ENCODE measurements at places on chromosomes 2 and 18.

DNA sequence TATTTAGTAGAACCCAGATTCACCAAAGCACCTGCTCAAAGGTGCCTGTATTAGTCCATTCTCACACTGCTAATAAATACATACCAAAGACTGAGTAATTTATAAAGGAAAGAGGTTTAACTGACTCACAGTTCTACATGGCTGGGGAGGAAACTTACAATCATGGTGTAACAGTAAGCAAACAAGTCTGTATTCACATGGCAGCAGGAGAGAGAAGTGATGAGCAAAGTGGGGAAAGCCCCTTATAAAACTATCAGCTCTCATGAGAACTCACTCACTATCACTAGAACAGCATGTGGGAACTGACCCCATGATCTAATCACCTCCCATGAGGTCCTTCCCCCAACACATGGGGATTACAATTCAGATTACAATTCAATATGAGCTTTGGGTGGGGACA is 28.0 kb upstream of the DDX18 start:
- DNase-seq, result no peak

DNA sequence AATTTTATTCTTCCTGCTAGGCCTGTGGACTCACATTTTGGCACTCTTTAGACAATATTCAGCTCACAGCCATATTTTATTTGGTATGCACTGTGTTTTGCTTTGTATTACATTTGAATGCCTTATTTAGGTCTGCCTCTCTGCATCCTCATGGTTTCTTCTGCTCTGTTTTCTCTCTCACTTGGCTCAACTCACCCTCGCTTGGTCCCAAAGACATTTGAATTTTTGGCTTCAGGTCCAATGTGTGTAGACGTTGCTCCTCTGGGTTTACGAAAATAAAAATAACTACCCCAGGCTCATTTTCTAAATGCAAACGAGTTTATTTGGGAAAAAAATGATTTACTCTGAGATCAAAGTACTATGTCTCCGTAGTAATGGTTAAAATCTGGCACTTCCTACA is 91.1 kb upstream of the REG3A start:
- no peak for DNase-seq

DNA sequence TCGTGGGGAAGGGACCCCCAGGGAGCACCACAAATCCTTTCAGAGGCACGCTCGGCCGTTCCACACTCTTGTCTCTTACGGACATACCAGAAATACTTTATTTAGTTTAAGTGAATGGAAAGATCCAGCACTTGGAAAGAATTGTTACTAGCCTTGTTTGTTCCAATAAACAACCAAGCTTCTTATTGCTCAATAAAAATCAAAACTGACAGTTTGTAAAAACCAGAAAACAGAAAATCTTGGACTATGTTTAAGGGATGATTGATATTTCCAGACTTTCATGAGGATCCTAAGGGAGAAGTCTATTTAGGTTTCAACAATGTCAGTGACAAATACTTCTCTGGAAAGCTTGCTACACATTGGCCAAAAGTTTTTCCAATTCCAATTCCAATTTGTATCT is 31.6 kb upstream of the CCBE1 start:
- DNase-seq, result no peak

DNA sequence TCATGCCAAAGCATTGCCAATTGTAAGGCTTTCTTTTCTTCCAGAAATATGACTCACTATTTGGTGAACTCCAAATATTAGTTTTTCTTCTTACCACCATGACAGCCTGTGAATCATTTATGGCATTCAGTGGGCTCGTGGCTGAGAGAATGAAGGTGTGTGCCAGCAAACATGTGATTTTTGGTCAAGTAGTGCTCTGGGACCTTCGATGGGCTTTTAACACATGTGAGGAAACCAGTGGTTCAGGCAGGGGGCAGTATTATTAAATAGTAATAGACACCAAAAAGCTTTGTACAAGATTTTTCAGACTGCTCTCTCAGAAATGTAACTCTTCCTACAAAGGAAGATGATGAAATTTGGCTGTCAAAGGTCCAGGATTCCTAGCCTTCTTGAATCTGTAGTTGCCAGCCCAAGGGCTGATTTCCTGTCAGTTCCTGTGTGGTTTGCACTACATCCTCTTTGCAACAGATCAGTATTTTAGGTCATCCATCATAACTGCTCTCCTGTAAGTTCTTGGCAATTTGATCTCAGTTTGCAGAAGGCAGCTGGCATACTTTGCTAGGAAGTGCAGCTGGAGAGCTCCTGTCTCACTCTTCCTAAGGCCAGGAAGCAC is 64.3 kb downstream of the BABAM2 start:
- no peak for DNase-seq

DNA sequence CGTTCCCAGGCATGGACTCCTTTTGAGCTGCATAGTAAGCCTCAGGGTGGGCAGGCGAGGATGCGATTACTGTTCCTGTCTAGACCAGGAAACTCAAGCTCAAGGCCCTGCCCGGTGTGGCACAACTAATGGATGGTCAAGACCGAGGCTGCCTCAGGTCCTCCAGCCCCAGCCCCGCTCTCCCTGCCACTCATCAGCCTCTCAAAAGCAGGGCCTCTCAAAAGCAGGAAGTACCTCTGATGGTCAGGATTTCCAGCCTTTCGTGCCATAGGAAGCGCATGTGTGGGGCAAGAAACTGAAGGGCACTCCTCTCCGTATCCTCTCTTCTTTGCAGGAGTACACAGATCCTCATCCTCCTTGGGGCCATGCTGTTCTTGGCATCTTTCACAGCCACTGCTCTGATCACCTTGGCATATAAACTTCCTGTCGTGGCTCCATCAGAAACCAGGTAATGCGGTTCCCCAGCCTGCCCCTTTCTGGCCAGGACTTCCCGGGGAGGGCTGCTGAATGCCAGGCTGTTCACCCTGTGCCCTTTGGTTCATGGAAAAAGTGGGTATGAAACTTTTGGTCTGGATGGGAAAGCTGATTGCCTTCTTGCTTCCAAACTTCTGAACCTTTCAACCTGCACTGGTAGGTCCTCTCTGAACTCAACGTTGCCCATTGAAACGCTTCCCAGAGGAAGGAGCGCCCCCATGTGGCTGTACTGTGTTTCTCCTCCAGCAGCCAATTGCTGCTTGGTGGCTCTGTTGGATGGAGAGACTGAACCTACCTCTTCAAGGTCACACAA is 82.8 kb upstream of the SEC11C start:
- DNase-seq, result peak; percentile 77

GRCh38 chr2:213066443-213066743 is 85.0 kb downstream of the IKZF2 start:
- no peak for DNase-seq

GRCh38 chr18:24015639-24016631 is 1.4 kb downstream of the TTC39C start:
- no peak for DNase-seq

DNA sequence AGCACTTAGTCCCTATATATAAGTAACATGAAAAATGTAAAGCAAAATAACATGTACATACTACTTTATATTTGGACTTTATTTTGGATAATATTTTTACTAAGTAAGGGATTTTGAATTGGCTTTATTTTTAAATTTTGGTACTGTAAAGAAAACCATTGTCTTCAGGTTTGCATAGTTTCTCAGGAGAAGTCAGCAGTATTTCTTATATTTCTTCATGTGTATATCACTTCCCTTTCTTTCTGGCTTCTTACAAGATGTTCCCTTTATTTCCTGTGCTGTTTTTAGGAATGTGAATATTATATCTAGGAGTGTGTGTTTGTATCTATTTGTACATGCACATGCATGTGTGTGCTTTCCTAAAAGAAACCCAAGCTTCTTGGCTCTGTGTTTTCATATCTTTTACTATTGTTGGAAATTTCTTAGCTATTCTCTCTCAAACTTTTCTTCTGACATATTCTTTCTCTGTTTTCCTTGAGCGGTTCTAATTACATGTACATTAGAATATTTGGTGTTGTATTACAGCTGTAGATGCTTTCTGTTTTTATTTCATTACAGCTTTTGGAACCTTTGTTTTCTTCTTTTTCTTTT is 1549.7 kb upstream of the ACVR2A start:
- no peak for DNase-seq

DNA sequence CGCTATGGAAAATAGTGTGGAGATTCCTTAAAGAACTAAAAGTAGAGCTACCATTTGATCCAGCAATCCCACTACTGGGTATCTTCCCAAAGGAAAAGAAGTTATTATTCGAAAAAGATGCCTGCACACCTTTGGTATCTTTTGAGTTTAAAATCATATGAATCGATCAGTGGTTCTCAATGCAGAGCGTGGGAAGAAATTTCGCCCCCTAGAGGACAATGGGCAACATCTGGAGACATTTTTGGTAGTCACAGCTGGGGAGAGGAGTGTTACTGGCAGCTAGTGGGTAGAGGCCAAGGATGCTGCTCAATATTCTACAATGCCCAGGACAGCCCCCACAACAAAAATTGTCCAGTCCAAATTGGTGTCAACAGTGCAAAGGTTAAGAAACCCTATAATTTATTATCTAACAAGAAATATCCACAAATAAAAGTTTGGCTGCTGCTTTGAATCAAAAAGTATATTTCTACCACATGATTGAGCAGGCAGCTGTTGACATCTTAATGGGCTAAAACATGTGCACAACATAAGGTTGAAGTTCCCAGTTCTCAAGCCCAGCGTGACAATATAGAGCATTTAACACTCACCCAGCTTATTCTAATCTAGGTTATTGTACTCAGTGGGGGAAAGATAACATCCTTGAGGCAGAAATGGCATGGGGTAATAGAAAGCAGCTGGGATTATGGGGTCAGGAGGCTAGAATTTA is 425.7 kb downstream of the LRATD1 start:
- DNase-seq, result no peak

GRCh38 chr2:239678186-239678490 is 277.3 kb upstream of the HDAC4 start:
- DNase-seq, result peak; percentile 21

- no peak for DNase-seq
These were observed 83.7 kb upstream of the GALNT5 start for GRCh38 chr2:157173740-157174184.

DNA sequence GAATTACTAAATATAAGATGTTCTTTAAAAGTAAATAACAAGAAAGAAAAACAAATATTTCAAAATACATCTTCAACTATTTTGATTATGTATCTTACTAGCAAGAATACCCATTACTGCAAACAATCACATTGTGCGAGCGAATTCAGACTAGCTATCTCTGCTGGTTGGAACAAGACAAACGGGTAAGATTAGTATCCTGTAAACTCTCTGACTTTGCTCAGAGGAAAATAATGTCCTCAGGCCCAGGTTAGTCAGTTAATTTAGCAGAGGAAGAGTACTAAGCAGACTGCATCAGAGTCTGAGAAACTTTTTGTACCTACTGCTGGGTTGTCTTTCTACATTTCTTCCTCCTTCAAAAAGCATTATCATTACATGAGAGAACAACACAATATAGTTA is 50.4 kb upstream of the MCM6 start:
- no peak for DNase-seq

- DNase-seq, result no peak
These were observed 158.8 kb upstream of the HDAC4 start for GRCh38 chr2:239559417-239560261.

- no peak for DNase-seq
These were observed 2.4 kb upstream of the EVX2 start for GRCh38 chr2:176085861-176086771.

- no peak for DNase-seq
These were observed 13.3 kb upstream of the CYP20A1 start for GRCh38 chr2:203225423-203226039.

- peak; percentile 28 for DNase-seq
These were observed 30.6 kb downstream of the ADRA2B start for GRCh38 chr2:96085541-96086355.

GRCh38 chr2:86225581-86225980 is 26.3 kb downstream of the MRPL35 start:
- DNase-seq, result peak; percentile 43

DNA sequence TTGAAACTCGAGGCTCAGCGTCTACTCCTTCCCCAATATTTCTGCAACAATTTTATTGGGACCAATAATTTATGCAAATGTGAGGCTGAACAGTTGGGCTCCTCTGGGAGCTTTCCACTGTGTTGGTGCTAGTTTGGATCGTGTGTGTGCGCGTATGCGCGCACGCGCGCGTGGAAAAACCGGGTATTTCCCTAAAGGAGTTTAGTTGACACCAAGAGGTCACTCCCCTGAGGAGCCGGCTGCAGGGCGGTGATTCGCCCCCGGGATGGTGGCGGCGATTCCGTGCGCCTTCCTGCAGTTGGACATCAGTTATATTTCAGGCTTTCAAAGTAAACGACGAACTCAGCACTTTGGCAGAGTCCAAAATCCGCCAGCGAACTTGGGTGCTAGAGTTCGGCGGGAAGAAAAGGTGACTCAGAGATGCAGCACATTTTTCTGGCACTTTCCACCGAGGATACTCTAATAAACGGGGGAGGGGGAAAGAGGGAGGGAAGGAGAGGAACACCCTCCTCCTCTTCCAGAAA is 186.5 kb upstream of the FANCL start:
- no peak for DNase-seq

GRCh38 chr2:238420442-238420841 is 6.3 kb upstream of the ASB1 start:
- DNase-seq, result no peak

DNA sequence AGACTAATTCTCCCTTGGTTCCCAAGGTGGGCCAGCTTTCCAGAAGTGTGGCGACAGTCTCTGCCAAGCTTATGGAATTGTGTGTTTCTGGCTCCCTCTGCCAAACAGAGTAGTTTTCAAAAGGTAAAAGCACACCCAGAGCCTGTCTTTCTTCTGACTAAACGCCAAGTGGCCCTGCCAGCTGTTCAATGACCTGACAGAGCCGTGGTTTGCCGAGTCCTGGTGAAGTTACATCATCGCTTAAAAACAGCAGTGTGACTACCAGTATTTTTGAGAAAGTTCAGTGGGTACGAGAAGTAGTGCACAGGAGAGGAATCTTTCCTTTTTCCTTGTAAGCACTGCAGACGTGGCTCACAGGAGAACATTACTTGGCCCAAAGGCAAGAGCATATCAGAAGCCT is 1.9 kb downstream of the PER2 start:
- peak; percentile 92 for DNase-seq

DNA sequence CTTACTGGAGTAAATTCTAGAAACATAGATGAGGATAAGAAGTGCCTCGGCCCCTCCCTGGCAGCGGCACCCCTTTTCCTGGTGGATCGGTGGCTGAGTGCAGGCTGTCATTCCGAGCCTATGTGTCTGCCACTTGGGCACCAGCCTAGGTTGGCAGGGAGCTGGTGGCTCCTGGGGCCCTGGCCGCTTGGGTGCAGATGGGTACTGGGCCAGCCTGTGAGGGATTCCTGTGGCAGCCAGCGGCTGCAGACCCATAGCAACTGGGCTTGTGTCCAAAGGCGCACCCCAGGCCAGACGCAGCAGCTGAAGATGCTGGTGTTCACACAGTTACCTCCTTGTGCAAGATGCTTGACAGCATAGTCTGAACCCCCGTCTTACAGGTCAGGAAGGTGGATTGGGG is 2.8 kb downstream of the SNORC start:
- DNase-seq, result no peak

DNA sequence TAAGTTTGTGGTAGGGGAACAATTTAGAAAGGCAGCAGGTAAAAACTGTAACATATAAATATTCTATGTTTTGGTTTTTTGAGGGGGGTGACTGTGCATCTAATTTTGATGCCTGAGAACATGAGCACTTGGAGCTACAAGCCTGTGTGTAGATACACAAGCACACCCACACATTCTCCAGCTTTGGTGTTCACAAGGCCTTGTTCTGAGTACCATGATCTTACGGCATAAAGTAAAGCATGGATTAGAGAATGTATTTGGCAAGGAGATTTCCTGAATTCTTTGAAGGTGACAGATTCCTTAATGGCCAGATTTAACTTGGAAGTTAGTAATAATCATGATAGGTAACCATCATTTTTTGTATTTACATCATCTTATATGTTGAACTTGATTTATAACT is 42.7 kb downstream of the MAP3K20 start:
- DNase-seq, result no peak
